ENCODE measurements at places on chromosomes 16 and 17.
A peak's percentile ranks its signal among the peaks of the same experiment; 100 is the strongest.

GRCh38 chr17:9259419-9259818 lies 238.1 kb downstream of the NTN1 start:
- DNase-seq = no peak

GRCh38 chr17:78736526-78737079 lies 45.5 kb downstream of the CYTH1 start:
- peak; percentile 58 for DNase-seq

- no peak for DNase-seq
Observed at GRCh38 chr16:11165894-11166665, 89.9 kb downstream of the SOCS1 start.

DNA sequence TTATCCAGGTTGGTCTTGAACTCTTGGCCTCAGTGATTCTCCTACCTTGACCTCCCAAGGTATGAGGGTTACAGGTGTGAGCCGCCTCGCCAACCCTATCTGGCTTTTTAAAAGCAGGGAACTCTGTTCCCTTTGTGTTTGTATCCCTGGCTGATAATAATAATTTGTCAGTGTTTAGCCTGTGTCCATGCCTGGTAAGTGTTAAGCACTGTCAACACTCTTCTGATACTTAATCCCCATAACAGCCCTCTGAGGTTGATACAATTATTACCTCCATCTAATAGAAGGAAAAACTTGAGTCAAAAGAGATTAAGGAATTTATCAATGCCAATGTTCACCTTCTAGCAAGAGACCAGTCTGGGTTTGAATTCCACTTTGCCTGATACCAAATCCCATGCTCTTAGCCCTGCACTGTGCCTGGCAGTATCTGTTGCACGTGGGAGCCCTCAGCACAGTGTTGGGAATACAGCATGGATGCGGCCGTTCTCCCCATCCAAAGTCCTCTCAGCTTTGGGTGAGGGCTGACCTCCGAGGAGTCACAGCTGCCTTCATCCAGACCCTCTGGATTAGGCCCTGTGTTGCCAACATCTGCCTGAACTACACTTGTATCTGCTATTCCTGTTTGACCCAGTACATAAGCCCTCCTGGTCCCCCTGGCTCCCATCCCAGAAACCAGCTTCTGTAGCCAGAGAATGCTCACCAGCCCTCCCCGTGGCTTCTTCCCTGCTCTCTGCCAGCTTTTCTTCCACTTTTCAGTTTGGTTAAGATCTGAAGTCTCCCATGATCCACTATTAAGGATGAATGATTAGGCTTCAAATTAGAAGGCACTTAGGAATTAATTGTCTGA lies 335.6 kb upstream of the ASIC2 start:
- no peak for DNase-seq

- no peak for DNase-seq
Observed at GRCh38 chr16:80947708-80948625, 58.7 kb downstream of the CMC2 start.

DNA sequence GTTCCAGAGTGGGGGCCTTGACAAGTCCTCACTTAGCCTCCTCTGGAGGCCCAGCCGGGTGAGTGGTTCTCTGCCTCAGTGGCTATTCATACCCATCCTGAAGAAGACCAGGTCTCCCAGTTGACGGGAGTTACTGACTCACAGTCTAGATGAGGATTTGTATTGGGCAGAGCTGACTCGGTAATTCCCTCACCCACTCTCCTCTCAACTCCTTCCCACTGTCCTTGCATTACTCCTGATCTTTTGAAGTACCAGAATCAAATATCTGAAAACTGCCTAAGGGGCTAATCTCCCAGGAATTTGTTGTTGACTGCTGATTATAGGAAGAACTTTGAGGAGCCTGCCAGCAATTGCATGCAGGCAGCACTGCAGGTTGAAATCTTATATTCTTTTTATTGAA lies 14.2 kb downstream of the SAP30BP start:
- no peak for DNase-seq

Measured in stimulated activated CD4-positive, alpha-beta T cell treated with anti-CD3 and anti-CD28 coated beads, Interleukin-12 subunit alpha, Interleukin-12 subunit beta, amount 100 ng/mL, for 48 hours (primary cell).